Skin of body (tissue), 3 donors: ENCODE measurements at places on chromosomes 11 and 22. TPM values are rescaled to one million over a fixed set of nuclear protein-coding genes. Genes with fewer than 3 reads are reported as not detected.

The YPEL4 gene
- 1.1 TPM for total RNA-seq

The OR1S2 gene
- total RNA-seq, result not detected

The CCDC87 gene
- 0.10 TPM for total RNA-seq

The MMP12 gene
- total RNA-seq, result 0.10 TPM

The CD59 gene
- total RNA-seq, result 79.6 TPM

The TCN1 gene
- total RNA-seq, result 12.0 TPM

The FAM83F gene
- 4.3 TPM for total RNA-seq

The L3MBTL2 gene
- total RNA-seq, result 12.0 TPM

The KDM4E gene
- total RNA-seq, result not detected

The KCNK7 gene
- total RNA-seq, result 8.5 TPM

The BLID gene
- 2.8 TPM for total RNA-seq

The DERL3 gene
- 0.49 TPM for total RNA-seq

The GALR3 gene
- total RNA-seq, result not detected

The ANKK1 gene
- total RNA-seq, result 1.6 TPM

The RFPL1 gene
- not detected for total RNA-seq

The RBMXL2 gene
- total RNA-seq, result not detected

The GGTLC2 gene
- total RNA-seq, result not detected

The MMP3 gene
- 0.10 TPM for total RNA-seq

The NRIP3 gene
- total RNA-seq, result 0.39 TPM

The CHRM1 gene
- total RNA-seq, result 0.69 TPM

The SIDT2 gene
- total RNA-seq, result 20.8 TPM

The MRGPRX3 gene
- not detected for total RNA-seq

The COMT gene
- 55.2 TPM for total RNA-seq

The BCL2L13 gene
- 24.5 TPM for total RNA-seq

The NAALAD2 gene
- 11.4 TPM for total RNA-seq

The MLC1 gene
- 3.1 TPM for total RNA-seq

The OR2AT4 gene
- not detected for total RNA-seq

The HPS5 gene
- total RNA-seq, result 32.8 TPM

The MS4A1 gene
- total RNA-seq, result 0.39 TPM

The ART1 gene
- 0.20 TPM for total RNA-seq

The SEPTIN5 gene
- 33.7 TPM for total RNA-seq

The ACTN3 gene
- total RNA-seq, result 13.5 TPM

The CECR2 gene
- 2.8 TPM for total RNA-seq

The RIMBP3B gene
- 0.10 TPM for total RNA-seq

The IGF2 gene
- 467 TPM for total RNA-seq

The NUCB2 gene
- 65.2 TPM for total RNA-seq

The OR51A2 gene
- total RNA-seq, result not detected

The NRGN gene
- total RNA-seq, result 0.39 TPM

The PTPRCAP gene
- total RNA-seq, result 0.89 TPM

The DCHS1 gene
- total RNA-seq, result 29.0 TPM

The SERPIND1 gene
- total RNA-seq, result not detected

The SMTNL1 gene
- total RNA-seq, result 7.9 TPM

The UBQLN3 gene
- 0.49 TPM for total RNA-seq
